Stimulated activated CD4-positive, alpha-beta T cell treated with anti-CD3 and anti-CD28 coated beads, Interleukin-2, amount 100 ng/mL, for 48 hours (primary cell): ENCODE measurements at places on chromosomes 16 and 17.
A peak's percentile ranks its signal among the peaks of the same experiment; 100 is the strongest.

DNA sequence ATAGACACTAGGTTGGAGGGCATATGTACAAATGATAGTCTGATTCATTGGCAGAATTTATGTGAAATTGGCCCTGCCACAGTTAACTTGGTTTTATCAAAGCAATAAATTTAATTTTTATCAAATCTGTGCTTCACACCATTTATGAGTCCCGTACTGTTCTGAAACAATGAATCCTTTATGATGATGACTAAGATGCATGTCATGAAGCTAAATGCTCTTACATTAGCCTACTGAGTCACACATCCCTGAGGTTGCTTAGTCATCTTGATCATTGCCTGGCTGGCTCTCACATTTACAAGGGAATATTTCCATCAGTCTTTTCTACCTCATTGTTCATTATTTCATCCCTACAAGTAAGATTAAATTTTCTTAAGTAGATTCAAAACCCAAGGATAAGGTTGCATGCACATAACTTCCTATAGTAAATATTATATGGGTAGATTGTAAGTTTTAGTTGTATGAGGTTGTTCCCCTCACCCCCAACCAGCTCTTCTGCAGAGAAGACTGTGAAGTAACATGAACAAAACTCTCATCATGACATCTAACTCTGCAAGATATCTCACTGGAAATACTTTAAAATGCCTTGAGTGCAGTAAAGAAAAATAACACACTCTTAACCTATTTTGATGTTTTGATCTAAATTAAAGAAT lies 170.7 kb downstream of the CYB561 start:
- DNase-seq: no peak

DNA sequence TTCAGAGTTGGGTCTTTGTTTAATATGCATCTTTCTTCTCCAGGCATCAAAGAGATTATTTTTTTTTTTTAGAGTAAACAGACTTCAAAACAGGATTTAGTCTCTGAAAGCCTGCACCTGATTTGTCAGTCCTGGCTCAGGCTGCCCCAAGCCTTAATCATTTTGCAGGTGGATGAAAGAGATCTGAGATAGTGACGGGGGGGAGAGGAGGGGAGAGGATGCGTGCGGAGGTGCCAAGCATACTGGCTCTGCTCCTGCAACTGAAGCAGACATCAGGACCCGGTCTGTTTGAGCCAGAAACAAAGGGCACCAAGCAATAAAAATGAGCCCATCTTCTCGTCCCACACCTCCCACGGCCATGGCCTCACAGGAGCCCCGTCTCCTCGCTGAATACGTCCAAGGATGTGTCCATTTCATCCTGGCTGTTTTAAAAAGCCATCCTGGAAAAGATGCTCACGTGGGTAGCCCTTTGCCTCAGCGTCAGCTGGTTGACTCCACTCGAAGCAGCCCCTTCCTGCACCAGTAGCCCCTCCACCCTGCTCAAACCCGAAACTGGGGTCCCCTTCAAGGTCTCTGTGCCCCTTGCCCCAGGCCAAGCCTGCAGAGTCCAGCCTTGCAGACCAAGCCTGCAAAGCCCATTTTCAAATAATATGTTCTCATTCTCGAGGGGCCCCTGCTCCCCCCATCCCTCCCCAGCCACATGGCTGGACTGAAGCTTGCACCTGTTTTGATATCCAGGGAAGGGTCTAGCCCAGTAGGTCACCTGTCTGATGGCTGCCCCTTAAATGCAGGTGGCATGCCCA lies 84.8 kb upstream of the TNRC6C start:
- DNase-seq: no peak

DNA sequence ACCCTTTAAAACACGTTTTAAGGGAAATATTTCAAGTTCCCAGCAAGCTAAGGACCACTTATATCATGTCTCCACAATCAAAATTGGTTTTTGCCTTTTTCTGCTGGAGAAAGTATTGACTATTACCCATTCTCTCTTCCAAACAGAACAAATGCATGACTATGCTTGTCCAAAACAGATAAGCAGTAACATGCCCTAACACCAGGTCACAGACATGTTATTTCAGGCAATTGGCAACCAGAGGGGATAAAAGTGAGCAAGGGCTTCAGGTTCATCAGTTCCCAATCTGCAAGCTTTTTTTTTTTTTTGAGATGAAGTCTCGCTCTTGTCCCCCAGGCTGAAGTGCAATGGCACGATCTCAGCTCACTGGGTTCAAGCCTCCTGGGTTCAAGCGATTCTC lies 15.0 kb downstream of the SKA2 start:
- DNase-seq: no peak

- no peak for DNase-seq
These were observed at the start of gene HCRT for GRCh38 chr17:42184713-42185620. HCRT (minus strand) TSS chr17:42185452; CDS start chr17:42185365, 87 bp downstream.

DNA sequence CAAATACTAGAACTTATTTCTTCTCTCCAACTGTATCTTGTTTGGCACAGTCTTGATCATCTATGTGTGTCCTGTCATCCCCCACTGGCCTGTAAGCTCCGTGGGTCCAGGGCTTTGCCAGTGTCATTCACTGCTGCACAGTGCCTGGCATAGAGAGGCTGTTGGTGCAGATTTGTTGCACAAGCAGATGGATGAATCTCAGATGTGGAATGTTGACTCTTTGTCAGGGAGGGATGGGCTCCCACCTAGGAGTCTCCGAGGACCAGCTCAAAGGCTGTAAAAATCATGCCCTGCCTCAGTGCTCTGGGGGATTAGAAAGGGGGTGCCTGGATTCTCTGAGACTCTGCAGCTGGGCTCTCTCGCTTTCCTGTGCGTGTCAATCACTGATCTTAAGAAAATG lies 60.6 kb downstream of the RAB11FIP4 start:
- no peak for DNase-seq

DNA sequence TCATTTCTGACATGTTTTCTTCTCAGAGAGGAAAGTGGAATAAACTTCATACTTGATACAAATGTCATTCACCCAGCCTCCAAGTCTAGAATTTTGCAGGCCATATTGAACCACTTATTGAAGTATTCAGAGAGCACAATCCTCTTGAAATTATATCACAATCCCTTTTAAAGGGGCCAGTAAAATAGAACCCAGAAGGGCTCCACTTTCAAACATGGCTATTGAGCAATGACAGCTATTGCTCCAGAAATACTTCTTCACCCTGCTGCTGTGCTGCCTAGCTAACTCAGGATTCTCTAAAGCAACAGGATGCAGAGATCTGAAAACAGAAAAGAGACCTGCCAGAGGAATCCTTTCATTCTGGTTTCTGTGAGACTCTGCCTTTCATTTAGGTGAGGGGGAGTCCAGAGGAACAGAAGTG lies 275.0 kb upstream of the CDH5 start:
- no peak for DNase-seq

DNA sequence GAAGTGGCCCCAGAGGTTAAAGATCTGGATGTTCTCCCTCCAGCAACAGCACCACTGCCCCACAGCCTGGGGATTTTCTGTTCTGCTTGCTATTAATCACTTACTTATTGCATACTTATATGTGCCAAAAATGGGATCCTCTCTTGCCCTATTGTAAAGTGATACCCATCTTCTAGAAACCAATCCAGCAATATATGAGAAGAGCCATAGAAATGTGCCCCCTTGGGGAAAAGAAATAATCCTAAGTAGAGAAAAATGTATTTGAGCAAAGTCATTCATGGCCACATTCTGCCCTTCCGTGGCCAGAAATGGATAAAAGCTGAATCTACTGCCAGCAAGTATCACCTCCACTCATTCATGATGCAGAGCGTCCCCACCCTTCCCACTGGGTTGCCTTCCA lies 20.9 kb downstream of the SOST start:
- no peak for DNase-seq

DNA sequence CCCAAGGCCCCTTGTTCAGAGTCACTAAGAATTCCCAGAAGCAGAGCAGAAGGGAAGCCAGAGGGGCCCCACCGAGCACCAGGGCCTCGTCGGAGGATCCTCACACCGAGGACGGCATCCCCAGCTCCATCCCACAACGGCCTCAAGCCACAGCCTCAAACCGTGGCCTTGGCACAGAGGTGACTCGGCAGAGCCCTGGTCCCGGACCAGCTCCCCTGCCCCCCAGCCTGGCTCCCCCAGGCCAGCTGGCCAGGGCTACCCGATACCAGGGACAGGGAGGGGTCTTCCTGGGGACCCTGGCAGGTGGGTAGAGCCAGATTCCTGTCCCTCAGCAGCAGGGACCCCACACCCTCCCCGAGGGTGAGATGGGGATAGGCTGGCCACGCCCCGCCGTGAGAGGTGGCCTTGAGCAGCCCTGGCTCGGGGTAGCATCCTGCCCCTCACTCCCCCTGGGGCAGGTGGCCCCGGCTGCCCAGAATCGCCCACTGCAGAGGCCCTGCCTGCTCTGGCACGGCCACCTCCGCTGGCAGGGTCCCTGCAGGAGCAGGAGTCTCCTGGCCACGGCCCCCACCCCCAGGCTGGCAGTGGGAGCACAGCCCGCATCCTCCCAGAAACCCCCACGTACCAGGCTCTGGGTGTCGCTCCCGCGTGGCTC lies 5.6 kb upstream of the PVALEF start:
- no peak for DNase-seq

- DNase-seq: peak; percentile 61
These were observed 41.7 kb downstream of the HEATR6 start for GRCh38 chr17:60036796-60037677.

- no peak for DNase-seq
These were observed 29.8 kb downstream of the PLD6 start for GRCh38 chr17:17176341-17176740.

GRCh38 chr17:48878920-48879898 lies 13.4 kb upstream of the ATP5MC1 start:
- peak; percentile 45 for DNase-seq

- DNase-seq: no peak
These were observed 17.5 kb upstream of the FBXO47 start for GRCh38 chr17:38984666-38985065.

DNA sequence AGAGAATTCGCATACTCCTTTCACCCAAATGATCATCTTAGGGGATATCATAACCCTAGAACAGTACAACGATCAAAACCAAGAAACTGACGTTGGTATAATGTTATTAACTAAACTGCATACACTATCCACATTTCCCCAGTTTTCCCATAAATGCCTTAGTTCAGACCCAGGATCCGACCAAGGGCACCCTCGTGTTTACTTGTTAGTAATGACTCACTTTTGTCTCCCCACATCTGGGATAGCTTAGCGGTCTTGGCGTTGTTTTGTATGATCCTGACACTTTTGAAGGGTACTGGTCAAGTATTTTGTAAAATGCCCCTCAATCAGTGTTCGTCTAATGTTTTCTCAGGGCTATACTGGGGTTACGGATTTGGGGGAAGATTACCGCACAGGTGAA lies 8.0 kb downstream of the HS3ST3A1 start:
- no peak for DNase-seq

DNA sequence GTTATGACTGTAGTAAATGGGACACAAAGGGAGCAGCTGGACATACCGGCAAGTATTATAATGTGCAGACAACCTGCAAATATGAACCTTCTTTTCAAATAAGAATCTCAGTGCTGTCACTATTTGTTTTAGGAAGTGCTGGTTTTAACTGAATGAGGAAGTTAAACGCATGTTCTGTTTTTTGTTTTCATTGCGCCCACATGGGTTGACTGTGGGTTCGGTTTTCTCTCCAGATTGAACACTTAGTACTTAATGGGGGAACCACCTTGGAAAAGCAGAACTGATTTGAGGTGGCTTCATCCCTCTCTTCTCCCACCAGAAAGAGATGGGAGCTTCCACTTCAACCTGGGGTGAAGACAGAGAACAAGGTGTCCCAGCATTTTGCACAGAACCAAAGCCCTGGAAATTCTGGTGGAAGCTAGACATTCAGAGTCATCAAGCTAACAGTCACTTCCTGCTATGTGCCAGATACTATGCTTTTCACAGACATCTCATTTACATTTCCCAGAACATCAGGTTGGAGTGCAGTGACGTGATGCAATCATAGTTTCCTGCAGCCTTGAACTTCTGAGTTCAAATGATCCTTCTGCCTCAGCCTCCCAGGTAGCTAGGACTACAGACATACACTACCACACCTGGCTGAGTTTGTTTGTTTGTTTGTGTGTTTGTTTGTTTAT lies 149.8 kb downstream of the CDH13 start:
- DNase-seq: no peak

GRCh38 chr17:50507871-50508572 lies at the start of gene MYCBPAP:
MYCBPAP (plus strand) TSS chr17:50508439; CDS start chr17:50508675, 236 bp downstream.
- DNase-seq: peak; percentile 73

GRCh38 chr16:87922250-87922871 lies 14.0 kb downstream of the CA5A start:
- DNase-seq: no peak

- DNase-seq: no peak
These were observed 11.0 kb downstream of the SLC12A3 start for GRCh38 chr16:56876048-56876447.

DNA sequence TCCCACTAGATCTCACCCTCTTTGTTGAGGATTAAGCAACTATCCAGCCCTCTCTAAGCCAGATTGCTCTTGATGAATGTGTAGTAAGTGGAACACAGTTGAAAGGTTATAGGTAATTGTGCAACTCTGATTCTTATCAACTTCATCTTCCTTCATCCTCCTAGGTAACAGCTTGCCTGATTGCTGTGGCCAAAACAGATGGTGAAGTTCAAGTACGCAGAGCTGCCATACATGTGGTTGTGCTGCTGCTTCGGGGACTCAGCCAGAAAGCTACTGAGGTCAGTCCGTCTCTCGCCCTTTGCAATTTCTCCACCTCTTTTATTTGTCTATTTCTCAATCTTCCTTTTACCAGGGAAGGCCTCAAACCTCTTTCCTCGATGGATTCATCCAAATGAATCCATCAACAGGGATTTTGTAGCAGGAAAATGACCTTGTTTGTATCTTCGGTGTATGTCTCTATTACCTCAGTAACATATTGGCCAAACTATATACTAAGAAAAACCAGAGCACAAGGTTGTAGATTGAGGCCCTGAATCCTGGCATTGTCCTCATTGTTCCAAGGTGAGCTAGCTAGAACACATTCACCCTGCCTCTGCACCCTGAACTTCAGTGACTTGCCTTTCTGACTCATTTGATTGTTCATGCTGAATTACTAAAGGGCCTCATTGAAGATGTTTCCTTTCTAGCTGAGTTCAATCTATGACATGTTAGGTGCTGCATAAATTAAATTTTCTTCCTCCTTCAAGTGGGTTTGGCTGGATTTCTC lies 65.1 kb upstream of the HAS3 start:
- DNase-seq: no peak

DNA sequence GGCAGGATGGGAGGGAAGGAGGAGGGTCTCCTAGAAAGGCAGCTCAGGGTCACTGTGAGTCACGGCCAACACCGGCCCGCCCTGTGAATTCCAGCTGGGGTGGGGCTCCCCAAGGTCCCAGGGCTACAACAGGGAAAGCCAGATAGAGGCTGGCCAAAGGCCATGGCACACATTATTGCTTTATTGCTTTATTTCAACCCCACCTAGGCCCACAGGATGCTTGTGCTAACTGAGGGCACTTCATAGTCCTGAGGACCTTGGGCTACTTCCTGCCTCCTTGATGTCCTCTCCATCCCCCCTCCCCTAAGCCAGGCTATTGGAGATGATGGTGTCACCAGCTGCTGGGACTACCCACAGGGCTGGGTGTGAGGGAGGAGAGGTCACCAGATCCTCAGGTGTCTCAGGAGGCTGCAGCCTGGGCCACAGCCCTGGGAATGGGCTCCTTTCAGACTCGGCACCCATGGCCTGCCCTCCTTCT lies 26.1 kb downstream of the LRRC75A start:
- DNase-seq: no peak
